Femur (tissue), 1 donor: ENCODE measurements at places on chromosomes 5 and 9.
A peak's percentile ranks its signal among the peaks of the same experiment; 100 is the strongest.

DNA sequence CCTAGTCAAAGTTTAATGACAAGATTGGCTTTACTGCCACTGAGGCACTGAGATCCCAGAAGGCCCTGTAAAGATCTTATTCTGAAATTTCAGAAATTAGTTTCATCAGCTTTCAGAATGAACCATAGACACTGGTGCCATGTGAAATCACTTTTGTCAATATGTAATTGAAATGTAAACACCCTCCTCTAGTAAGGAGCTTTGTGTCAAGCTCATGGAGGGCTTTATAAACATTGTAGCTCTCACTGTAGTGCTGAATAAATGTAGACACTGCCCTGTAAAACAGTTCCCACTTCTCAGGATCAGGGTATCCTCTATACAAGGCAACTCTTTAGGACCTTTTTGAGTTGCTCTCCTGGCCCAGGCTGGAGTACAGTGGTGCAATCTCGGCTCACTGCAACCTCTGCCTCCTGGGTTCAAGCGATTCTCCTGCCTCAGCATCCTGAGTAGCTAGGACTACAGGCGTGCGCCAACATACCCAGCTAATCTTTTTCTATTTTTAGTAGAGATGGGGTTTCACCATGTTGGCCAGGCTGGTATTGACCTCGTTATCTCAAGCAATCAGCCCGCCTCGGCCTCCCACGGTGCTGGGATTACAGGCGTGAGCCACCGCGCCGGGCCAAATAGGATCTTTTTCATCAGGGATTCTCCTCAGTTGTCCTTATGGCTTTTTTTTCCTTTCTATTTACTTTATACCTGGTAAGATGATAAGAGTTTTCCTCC lies 1823.9 kb upstream of the CDH9 start:
- DNase-seq, result no peak

- DNase-seq, result no peak
These were observed 483.5 kb upstream of the CD180 start for GRCh38 chr5:67680099-67680498.

GRCh38 chr5:66519626-66520025 lies 76.6 kb upstream of the MAST4 start:
- DNase-seq, result no peak

DNA sequence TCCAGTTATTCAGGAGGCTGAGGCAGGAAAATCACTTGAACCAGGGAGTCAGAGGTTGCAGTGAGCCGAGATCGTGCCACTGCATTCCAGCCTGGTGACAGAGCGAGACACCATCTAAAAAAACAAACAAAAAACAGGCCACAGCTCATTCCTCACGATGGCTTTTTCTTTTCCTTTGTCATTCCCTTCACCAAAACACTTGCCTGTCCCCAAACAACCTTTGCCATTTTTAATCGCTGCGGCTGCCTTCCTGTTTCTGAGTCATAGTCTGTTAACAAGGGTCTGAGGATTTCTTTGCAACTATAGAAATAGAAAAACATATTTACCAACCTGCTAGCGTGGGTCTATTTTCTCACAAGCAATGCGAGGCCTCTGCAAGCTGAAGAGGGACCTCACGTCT lies 123.0 kb upstream of the FSTL4 start:
- no peak for DNase-seq

DNA sequence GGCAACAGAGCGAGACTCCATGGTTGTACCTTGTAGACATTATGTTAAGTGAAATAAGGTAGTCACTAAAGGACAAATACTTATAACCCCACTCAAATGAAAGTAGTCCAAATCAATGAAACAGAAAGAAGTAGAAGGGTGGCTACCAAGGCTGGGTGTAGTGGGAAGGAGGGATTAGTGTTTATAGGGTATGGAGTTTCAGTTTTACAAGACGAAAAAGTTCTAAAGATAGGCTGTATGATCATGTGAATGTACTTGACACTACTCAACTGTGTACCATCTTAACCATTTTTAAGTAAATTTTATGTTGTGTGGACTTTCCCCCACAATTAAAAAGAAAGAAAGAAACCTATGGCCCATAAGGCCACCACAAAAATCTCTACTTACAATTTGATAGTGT lies 32.2 kb downstream of the ALDH7A1 start:
- no peak for DNase-seq

DNA sequence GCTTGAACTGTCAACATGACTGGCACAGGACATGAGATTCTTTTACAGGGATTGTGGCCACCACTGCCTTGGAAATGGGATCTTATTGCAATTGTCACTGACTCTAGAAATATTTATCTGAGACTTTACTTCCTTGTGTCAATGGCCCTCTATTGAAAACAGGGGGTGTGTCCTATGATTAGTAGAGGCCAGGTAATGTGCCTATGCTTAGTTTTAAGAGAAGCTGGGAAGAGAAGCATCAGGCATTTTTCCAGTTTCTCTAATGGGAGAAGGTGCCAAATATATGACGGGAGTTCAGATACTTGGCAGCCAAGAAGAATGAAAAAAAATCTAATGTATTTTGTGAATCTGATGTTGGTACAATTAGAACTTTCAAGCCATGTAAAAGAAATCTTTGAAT lies 73.9 kb upstream of the VCAN start:
- no peak for DNase-seq

DNA sequence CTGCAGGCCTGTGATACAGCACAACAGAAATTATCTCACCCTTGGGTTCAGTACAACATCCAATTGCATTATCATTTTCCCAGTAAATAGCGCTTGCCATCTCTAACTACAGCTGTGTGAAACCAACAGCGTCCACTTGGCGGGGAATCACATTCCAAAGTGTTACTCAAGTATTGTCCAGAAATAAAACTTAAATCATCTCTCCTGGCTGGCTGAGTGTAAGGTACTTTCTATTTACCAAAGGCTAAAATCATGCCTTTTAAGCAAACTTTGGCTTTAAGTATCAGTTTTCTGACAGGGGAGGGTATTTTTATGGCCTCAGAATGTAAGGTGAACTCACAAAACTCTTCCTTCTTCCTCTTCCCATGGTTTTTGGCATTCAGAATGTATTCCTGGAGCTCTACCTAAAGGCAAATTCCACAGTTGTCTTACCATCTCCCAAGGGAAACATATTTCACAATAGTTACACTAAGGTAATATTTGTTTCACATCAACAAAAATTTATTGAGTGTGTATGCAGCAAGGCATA lies 205.6 kb upstream of the MPDZ start:
- DNase-seq, result peak; percentile 79

GRCh38 chr5:98964621-98965020 lies 35.8 kb upstream of the CHD1 start:
- DNase-seq, result no peak

- DNase-seq, result peak; percentile 58
These were observed at the start of gene RGS7BP for GRCh38 chr5:64505769-64506566. Gene RGS7BP, plus strand, starts transcription at chr5:64506015. Its CDS starts 610 bp downstream, at chr5:64506625.

DNA sequence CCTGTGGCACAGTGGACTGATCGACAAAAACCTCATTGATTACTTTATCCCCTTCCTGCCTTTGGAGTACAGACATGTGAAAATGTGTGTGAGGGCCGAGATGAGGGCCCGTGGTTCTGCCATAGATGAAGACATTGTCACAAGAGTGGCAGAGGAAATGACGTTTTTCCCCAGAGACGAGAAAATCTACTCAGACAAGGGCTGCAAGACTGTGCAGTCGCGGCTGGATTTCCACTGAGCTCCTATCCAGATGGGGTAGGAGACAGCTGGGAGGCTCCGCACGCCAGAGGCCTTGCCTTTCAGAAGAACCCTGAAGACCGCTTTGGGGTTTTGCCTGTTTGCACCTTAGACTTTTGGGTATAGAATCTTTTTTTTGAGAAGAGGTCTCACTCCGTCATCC lies 6.4 kb downstream of the TOR1B start:
- no peak for DNase-seq

- DNase-seq, result no peak
These were observed 15.4 kb downstream of the HAUS6 start for GRCh38 chr9:19087106-19088000.

DNA sequence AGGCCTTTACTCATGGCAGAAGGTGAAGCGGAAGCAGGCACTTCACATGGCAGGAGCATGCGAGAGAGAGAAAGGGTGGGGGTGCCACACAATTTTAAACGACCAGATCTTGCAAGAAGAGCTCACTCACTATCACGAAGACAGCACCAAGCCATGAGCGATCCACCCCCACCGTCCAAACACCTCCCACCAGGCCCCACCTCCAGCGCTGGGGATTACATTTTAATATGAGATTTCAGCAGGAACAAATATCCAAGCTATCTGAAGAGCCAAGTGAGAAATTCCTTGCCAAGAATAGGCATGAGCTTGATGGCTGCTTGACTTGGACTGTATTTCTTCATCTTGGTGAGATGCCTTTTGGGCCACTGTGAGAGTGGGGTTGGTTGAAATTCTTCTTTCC lies 88.0 kb downstream of the PDZD2 start:
- DNase-seq, result no peak

- peak; percentile 74 for DNase-seq
These were observed 56.5 kb downstream of the SIL1 start for GRCh38 chr5:139141446-139142204.

GRCh38 chr5:150108711-150109514 lies 22.6 kb upstream of the CSF1R start:
- DNase-seq, result no peak

DNA sequence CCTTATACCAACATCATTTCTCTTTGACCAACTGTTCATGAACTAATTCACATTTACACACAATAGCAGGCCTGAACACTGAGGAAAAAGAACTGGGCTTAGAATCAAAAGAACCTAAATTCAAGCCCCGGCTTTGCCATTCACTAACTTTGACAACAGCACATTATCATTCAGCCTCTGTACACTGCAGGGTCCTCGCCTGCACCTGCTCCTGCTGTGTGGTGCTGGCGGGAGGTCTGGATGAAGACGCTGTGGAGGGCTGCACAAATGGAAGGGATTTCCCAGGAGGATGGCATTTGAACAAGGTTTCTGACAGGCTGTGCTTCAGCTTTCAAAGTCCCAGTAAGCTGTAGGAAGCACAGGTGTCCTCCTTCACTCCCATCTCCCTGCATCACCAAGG lies 151.2 kb downstream of the ZDHHC21 start:
- no peak for DNase-seq

- no peak for DNase-seq
These were observed 547.2 kb downstream of the MAT2B start for GRCh38 chr5:164052536-164053093.

DNA sequence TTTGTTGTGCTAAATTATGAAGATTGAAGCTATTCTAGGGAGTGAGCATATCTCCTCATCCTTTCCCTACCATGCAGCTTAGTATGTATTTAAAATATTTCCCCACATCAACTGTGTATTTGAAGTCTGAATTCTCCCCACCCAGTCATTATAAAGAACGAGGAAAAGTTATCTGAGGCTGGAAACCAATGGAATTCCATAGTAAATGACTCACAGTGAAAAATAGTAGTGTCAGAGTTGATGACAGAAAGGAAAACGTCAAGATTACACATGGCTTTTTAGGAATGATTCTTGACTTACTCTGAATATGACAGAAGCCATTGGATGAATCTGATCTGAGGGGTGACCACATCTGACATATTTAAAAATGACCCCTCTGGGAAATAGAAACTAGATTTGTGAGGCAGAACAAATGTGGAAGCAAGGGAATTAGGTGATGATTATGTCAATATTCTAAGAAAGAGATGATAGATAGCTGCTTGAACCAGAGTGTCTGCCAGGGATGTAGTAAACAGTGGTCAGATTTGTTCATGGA lies 1768.9 kb upstream of the CDH9 start:
- DNase-seq, result no peak

- DNase-seq, result peak; percentile 77
These were observed 52.8 kb upstream of the LRRTM2 start for GRCh38 chr5:138927979-138928378.

GRCh38 chr5:14467886-14468285 lies 113.7 kb upstream of the OTULINL start:
- DNase-seq, result no peak

DNA sequence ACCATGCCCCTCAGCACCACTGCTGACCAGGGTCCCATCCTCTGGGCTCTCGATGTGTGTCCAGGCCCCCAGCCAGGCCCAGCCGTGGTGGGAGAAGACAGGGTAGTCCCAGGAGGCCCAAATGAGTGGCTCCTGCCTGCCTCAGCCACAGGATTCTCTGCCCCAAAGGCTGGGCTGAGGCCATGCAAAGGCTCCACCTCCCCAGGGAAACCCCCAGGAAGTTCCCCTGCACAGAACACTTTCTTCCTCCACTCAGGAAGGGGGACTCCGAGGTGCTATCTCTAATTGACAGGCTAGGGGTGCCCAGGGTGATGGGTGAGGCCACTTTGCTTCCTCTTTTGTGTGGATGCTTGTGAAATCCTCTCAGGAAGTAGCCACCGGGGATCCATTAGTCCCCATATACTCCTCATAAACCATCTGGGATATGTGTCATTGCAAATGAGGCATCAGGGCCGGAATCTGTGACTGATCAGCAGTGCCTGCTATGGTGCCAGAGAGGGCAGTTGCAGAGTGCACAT lies 23.1 kb upstream of the TDRD7 start:
- DNase-seq, result no peak

DNA sequence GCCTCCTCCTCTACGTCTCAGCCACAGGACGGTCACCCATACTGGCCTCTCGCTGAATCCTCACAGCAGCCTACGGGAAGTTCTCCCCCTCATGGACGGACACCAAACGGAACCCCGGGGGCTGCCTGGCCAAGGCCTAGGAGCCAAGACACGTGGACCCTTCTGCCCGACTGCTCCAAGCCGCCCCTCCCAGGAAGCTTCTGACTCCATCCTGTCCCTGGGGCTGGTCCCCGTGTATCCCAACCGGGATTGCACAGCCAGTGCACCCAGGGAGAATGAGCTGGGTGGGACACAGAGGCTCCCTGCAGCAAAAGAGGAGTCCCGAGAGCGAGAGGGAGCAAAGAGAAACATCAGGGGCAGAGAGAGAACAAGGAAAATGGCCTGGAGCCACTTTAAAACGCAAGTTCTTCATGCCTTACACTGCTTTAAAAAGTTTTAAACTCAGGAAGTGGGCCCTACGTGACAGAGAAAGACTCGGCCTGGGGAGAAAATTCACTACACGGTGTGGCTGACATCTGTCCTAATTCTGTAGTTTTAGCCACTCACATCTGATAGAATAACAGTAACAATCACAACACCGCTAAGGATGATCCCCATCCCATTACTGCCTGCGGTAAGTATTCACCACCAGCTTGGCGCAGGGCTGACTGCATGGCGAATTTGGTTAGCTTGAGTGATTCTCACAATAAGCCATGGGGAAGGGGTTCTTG lies 3.0 kb downstream of the FAM78A start:
- no peak for DNase-seq

DNA sequence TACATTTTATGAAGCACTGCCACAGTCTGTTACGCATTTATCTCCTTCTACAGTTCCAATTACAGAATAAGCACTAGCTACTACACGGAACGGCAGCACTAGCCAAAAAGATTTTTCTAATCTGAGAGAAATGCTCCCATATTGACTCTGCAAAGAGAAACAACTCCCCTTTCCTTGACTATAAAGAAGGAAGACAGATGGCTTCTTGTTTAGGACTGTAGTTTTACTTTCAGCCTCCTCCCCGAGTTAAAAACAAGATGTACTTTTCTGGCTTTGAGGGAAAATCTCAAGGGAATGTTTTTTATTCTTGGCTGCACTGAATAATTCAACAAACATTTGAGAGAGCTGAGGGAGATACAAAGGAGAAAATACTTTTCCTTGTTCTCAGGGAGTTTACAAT lies 1.9 kb upstream of the SLC44A1 start:
- no peak for DNase-seq
